Activated T-helper 2 cell treated with anti-CD3 and anti-CD28 coated beads, Interferon-gamma antibody, Interleukin-2, Interleukin-4, amounts not matched to agents 10 μg/mL and 5 μg/mL and 100 μg/mL, durations not matched to agents 14 hours and 24 hours and 36 hours (primary cell): ENCODE measurements at places on chromosomes 3 and 15. TPM values are rescaled to one million over a fixed set of nuclear protein-coding genes. Genes with fewer than 3 reads are reported as not detected.
A peak's percentile ranks its signal among the peaks of the same experiment; 100 is the strongest.

GRCh38 chr3:78804251-78805037 lies 963.4 kb downstream of the ROBO1 start:
- H3K36me3 ChIP-seq, result no peaks in the 10 kb centered on the region
- H3K27ac ChIP-seq, result no peak overlapping the region
- H3K27me3 ChIP-seq, result no peaks in the 10 kb centered on the region
- DNase-seq, result no peak

DNA sequence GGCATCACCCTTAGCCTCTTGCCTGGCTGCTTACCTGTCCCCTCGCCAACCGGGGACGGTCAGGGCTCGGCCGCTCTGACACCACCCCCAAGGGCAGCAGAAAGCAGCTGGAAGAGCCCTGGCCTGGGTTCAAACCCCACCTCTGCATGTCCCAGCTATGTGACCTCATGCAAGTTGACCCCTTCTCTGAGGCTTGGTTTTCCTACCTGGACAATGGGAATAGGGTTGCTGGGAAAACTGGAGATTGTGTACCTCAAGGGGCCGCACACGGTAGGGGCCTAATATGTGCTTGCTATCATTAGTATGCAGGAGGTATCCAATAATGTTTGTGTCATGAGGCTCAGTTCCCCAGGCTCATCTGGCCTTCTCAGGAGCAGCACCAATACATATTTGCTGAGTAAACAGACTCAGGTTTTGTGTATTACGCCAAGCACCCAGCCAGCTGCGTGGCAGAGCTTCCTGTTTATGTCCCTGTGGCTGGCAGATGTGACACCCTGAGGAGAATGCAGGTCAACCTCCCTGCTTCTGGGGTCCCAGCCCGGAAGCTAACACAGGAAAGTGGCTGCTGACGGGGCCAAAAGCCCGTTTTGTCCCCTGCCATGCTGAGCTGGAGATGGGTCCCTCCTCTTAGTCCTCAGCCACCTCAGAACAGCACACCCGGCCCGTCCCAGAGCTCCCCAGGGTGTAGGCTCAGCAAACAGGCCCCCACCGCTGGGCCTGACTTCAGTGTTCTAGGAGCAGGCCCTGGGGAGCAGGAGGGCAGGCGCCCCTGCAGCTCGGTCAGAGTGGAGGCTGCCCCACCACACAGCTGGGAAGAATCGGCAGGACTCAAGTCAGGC lies 29.7 kb downstream of the PLXND1 start:
- no peak overlapping the region for H3K27ac ChIP-seq
- no peak overlapping the region for H3K4me3 ChIP-seq
- no peak for DNase-seq
- H3K4me1 ChIP-seq, result no peaks in the 10 kb centered on the region
- H3K27me3 ChIP-seq, result no peaks in the 10 kb centered on the region

- no peaks in the 10 kb centered on the region for H3K27me3 ChIP-seq
- DNase-seq, result no peak
- no peak overlapping the region for H3K27ac ChIP-seq
- no peaks in the 10 kb centered on the region for H3K36me3 ChIP-seq
- no peaks in the 10 kb centered on the region for H3K4me1 ChIP-seq
- no peak overlapping the region for H3K4me3 ChIP-seq
Measured at GRCh38 chr15:93414576-93415231, 325.7 kb upstream of the RGMA start.

DNA sequence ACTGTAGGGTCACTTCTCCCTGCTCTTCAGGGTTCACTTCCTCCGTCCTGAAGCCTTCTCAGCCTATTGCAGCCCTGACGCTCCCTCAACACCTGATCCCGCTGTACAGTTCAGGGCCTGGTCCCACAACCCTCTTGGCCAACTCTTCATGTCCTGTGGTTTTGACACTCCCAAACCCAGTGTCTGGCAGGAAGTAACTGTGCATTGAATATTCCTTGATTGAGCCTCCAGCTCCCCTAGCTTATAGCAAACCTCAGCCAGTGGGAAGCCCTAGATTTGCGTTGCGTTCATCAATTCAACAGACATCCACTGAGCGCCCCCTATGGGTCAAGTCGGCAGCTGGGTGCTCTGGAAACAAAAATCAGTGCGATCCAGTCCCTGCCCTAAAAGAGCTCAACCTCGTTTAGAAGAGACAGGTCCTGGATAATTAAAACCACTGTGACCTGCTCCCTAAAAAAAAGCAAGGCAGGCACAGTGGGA lies 13.5 kb downstream of the UBAP1L start:
- H3K4me3 ChIP-seq, result no peak overlapping the region
- no peaks in the 10 kb centered on the region for H3K27me3 ChIP-seq
- no peak overlapping the region for H3K27ac ChIP-seq
- H3K36me3 ChIP-seq, result peaks cover 36% of the 10 kb centered on the region
- DNase-seq, result peak; percentile 35

NUP210 gene
- total RNA-seq, result 143 and 148 TPM in 2 replicates
